Mesenteric fat pad (tissue), 1 donor: ENCODE measurements at places on chromosomes 13 and 19. TPM values are rescaled to one million over a fixed set of nuclear protein-coding genes. Genes with fewer than 3 reads are reported as not detected.

GRCh38 chr13:61810065-61810464, 394.4 kb upstream of the PCDH20 start:
- no peak for DNase-seq

DNA sequence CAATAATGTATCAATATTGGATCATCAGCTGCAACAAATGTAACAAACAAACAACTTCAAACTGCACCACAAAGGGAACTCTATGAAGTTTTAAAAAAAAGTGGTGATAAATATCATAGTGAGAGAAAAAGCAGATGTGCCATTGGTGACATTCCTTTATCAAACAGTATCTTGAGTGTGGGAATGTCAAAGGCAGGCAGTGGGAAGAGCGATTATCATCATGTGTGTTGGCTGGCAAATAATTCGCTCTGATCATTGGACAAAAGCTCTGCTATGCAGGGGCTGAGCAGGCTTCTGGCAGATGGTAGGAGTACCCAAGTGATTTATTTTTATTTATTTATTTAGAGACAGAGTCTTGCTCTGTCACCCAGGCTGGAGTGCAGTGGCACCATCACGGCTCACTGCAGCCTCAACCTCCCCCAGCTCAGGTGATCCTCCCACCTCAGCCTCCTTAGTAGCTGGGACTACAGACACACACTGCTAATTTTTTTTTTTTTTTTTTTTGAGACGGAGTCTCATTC, 55.9 kb upstream of the RANBP3 start:
- peak; percentile 37 for DNase-seq

- DNase-seq, result no peak
Observed at GRCh38 chr19:39546599-39546998, 6.6 kb upstream of the EID2 start.

- DNase-seq, result no peak
Observed at GRCh38 chr13:75836441-75836840, 200.3 kb downstream of the LMO7 start.

- DNase-seq, result no peak
Observed at GRCh38 chr19:11290256-11290655, 5.7 kb upstream of the TSPAN16 start.

DNA sequence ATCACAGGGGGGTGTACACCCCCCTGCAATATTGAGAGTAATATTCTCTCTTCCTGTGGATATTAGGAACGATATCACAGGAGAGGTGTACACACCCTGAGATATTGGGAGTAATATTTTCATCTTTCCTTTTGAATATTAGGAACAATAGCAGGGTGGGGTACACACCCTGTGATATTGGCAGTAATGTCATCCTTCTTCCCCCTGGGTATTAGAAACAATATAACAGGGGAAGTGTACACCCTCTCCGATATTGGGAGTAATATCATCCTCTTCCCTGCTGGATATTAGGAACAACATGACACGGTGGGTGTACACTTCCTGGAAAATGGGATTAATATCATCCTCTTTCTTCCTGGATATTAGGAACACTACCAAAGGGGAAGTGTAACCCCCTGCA, 57.8 kb upstream of the CEACAM21 start:
- no peak for DNase-seq

The ATP4A gene
- total RNA-seq, result not detected

GRCh38 chr13:29704648-29705047, 109.2 kb upstream of the SLC7A1 start:
- no peak for DNase-seq

DNA sequence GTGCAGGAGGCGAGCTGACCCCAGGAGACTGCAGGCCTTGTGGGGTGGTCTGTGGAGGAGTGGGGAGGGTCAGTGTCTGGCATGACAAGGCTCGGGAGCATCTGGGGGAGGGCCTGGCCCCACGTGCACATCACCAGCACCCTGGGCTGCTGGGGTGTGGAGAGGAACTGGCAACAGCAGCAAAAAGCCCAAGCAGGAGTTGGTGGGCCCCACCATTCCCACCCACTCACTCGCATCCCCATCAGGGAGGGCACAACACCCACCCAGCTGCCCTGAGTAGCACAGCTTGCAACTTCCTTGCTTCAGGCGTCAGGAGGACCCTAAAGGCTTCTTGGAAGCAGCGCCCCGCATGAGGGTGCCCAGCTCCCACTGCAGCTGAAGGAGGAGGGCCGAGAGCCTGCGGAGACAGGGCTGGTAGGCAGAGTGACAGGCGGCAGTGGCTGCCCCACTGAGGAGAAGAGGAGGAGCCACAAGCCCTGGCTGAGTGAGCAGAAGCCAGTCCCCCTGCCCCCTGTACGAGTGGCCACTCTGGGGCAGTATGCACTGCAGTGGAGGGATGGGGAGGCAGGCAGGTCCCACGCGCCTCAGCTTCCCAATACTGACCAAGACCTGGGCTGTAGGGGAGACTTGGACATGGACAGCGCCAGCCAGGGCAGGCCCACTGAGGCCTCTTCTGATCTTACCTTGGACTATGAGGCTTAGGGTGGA, 26.5 kb downstream of the ELL start:
- DNase-seq, result no peak

The ZNF575 gene
- 1.7 TPM for total RNA-seq

DNA sequence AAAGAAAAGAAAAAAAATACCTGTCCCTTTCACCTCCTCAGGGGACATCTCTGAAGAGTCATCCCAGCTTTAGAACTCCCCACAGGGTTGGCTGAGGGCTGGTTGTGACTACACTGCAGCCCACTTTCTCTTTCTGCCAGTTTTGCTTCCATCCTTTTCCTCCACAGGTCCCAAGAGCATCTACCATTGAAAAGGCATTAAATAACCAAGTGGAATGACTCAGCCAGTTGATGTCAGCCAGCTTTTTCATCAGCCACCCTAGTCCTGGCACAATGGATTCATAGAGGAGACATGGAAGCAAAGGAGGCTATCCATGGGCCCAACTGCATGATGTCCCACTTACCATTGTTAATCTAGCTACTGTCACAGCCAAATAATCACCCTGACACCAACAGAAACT, 9.2 kb upstream of the RCBTB1 start:
- no peak for DNase-seq

DNA sequence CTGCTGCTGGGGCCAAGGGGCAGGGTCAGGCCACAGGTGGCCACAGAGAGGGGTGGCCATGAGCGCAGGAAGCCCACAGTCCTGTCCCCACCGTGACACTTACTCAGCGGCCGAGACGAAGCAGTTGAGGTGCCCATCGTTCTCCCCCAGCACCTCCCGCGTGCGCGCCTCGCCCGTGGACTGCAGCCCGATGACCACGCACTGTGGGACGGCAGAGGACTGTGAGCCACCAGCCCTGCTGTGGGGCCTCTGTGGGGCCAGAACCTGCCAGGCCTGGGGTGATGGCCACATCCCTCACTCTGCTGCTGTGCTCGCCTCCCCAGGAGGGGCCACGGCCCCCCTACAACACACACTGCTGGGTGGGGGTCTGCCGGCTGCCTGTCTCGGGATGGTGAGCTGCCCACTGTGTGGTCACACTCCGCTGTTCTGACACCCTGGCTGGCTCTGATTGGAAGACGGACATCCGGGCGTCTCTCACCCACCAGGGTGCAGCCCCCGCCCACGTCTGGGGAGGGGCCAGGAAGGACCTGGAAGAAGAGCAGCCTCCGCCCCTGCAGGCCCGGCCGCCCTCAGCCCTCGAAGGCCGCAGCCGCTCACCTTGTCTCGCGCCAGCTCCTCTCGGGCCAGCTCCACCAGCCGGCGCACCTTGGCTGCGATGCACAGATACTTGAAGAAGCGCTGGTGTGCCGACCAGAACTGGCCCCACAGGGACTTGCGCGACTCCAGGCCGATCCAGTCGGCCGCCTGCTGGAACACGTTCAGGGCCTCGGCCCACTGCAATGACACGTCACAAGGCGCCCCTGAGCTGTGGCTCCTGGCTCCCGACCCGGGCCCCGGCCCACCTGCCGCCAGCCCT, 13.2 kb downstream of the GPX4 start:
- DNase-seq, result no peak

The SHISA7 gene
- not detected for total RNA-seq

DNA sequence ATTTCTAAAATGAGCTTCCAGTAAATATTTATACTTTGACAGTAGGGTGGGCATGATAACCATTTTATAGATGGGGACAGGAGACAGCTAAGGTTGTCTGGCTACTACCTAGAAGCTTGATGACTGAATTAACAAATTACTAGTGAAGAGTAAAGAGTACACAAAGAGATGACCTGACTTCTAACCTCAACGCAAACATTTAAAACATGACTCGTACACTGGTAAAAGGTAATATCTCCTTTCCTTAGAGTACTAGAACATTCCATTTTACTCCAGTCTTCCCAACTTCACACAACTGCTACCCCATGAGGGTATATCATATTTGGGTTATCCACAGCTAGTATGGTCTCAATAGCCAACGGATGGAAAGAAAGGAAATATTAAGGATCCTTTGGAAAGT, 258.9 kb downstream of the FOXO1 start:
- no peak for DNase-seq

- no peak for DNase-seq
Observed at GRCh38 chr13:33377825-33378224, 92.3 kb upstream of the STARD13 start.

DNA sequence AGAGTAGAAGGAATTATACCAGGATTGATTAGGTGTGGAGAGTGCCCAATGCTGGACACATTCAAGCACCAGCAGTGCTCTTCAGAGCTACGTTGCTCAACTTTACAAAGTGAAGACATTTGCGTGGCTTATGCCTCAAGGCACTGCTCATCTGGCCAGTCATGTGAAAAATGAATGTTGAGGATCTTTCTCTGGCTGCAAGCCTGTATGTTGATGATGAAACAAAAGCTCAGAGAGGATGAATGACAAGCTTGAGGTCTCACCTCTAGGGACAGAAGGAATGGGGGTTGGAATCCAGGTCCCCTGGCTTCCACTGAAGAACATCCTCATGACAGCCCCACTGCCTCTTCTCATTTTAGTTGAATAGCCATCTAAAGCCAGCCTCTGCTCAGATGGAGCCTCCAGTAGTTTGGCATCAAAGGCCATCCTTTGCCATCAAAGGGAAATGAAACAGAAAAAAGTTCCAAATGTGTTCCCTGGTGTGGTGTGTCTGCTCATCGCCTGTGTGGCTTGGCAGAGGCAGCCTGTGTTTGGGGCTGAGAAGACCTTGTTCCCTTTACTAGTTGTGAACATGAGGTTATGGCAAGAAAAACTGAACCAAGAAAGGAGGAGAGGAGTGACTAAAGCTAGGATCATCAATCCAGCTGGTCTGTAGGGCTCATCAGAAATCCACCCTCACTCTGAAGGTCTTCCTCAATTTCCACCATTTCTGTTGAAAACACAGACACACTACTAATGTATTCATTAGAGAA, 114.0 kb upstream of the KL start:
- DNase-seq, result no peak

DNA sequence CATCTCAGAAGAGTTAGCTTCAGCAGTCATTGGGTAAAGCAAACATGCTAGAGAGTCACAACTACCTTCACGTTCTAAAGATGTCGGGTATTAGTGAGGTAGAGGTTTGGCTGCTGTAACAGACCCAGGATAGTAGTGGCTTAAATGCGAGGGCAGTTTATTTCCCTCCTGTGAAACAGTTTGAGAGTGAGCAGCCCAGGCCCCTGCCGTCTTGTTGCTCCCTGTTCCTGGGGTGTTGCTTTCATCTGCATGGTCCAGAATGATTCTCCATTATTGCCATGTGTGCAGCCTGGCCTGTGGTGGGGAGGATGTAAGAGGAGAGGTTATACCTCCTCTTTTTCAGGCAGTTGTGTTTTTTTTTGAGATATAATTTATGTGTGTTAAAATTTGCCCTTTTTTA, 63.7 kb downstream of the SIPA1L3 start:
- DNase-seq, result no peak

The CUL4A gene
- 67.0 TPM for total RNA-seq

DNA sequence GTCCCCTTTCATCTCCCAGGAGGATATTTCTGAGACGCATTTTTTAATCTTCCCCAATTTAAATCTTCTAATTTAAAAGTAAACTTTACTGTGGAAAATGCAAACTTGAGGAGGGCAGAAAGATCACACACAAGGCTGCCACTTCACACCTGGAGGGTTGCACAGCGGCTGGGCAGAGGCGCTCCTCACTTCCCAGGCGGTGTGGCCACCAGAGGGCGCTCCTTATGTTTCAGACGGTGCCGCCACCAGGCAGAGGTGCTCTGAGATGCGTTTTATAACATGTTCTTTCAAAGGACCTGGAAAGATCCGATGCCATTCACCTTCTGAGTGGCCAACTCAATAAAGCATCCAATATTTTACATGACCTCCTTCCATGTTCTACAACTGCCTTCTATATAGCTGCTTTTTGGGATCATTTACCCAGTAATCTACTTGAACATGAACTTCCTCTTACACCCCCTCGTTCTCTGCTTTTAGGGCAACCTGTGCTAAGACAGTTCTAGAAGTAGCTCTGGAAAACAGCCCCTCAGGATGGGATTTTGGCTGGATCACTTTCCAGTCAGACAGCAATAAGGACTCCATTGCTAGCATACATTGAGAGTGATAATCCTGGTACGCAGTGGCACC, 14.8 kb upstream of the MTUS2 start:
- no peak for DNase-seq

The OR4F17 gene
- not detected for total RNA-seq

The JAK3 gene
- 20.1 TPM for total RNA-seq

The PCDH8 gene
- total RNA-seq, result not detected

DNA sequence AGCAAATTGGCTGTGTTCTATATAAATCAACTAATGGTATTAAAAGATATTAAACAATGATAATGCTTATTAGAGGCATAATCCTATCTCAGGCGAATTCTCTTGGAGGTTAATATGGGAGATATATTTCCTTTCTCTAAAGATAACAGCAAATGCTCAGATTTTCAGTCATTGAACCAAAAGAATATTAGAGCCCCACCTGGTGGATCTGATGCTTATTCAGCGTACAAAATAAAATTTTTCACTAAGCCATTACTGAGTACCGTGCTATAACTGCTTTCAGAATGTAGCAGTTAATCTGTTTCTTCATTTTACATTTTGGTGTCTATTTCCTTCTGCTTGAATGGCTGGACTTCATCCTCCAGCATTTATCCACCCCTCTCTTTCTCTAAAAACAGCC, 143.3 kb upstream of the IPO5 start:
- no peak for DNase-seq

The BAX gene
- 71.8 TPM for total RNA-seq

The KRTDAP gene
- total RNA-seq, result not detected

The ISYNA1 gene
- 18.3 TPM for total RNA-seq

DNA sequence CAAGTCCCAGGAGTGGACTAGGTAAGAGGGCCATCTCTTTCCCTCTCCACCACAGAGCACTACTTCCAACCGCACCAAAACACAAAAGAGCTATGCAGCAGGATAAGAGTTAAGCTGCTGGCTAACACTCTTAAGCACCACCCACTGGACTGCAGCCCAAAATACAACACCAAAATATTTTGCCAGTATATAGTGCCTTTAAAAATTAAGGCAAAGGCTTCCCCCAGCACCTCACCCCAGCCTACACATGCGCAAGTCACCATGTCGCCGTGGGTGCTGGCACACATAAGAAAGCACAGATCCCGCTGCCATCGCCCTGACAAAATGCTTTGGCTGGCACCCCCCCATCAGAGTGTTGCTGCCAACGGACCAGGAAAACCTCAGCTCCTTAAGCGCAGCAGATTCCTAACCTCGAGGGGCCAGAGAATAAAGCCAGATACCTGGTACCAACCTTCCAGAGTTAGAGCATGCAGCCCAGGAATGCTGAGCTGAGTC, 608.3 kb downstream of the PCDH17 start:
- DNase-seq, result no peak
